H9 (cell line): ENCODE measurements at places on chromosomes 12 and 14.

DNA sequence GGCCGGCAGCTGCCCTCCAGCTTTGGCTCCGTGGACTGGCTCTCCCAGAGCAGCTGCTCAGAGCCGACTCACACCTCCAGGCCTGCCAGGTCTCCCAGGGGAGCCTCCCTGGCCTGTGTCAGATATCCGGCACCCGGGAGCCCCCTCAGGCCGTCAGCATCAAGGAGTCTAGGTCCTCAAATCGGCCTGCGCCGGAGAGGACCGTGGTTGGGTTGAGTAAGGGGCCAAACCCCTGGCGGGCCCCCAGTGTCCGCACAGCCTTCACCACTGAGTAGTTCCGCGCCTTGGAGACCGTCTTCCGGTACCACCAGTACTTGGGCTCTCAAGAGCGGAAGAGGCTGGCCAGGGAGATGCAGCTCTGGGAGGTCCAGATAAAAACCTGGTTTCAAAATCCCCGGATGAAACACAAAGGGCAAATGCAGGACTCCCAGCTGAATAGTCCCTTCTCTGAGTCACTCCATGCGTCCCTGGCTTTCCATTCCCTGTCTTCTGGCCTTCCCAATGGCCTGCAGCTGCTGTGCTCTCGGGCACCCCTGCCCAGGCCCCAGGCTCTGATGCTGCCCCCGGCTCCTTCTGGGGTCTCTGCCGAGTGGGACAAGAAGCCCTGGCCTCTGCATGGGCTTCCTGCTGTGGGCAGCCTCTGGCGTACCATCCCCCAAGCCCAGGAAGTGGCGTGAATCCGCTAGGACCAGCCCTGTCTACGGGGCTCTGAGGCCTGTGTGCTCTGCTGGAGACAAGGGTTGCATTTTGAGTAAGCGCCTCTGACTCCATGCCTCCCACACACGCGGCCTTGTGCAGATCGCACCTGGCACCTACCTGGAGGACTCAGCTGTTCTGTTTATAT lies 245.1 kb upstream of the ATXN7L3B start:
- DNase-seq, result peak; percentile 69

GRCh38 chr14:28635387-28635786 lies 131.2 kb upstream of the FOXG1 start:
- DNase-seq, result no peak

DNA sequence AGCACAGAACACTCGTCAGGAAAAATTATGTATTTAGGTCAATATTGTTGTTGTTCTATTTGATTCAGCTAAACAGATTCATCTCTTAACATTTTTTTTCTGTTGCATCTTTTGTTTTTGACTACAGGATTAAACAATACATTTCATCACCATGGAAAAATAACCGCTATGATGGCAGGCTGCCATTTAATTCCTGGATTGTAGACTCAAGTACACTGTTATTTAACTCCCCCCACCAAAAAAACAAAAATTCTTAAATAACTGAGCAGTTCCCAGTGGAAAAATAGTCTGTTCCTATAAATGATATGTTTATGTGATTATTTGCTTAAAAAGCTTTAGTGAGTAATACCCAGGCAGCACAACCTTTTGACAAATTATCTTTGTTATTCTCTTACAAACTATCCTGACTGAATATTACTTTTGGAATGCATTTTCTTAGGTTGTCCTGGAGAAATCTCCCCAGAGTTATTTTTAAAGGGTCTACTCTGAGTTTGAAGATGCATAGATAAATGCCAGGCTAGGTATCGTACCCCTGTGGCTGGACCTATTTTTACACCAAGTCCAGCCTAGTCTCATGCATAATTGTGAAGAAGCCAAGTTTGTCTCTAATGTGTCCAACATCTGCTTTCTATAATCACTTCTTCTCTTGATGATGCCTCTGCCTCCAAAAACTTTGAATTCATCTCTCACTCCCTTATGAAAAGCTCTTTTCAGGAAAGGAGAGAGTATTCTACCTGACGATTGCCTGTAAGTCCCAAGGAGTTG lies 3.7 kb downstream of the KERA start:
- no peak for DNase-seq

DNA sequence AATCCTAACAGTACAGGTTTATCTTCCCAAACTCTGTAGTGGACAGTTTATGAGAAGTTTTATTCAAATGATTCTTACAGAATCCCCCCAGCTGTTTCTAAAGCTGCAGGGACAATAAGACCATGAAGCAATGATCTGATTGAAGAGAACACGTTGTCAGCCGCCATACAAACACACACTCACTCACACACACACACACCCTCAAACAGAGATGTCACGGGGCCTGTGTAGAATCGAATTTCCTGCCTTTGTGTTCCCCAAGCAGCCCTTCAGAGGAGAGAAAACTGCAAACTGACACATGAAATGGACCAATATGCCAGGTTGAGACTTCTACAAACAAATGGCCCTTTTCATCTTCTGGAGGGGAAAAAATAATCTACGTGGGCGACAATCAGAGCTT lies 80.5 kb upstream of the TBX3 start:
- DNase-seq, result no peak

- no peak for DNase-seq
Measured at GRCh38 chr12:124456652-124457152, 110.7 kb downstream of the NCOR2 start.

- DNase-seq, result no peak
Measured at GRCh38 chr14:74242021-74242779, 3.0 kb downstream of the VSX2 start.

- no peak for DNase-seq
Measured at GRCh38 chr14:71557351-71557750, 374.9 kb upstream of the RGS6 start.

- DNase-seq, result no peak
Measured at GRCh38 chr12:39763071-39763889, 143.7 kb upstream of the ABCD2 start.

- no peak for DNase-seq
Measured at GRCh38 chr14:60616461-60616959, 32.8 kb downstream of the SIX1 start.

- no peak for DNase-seq
Measured at GRCh38 chr12:120039711-120040110, 50.7 kb downstream of the BICDL1 start.

GRCh38 chr14:72828604-72829003 lies 65.3 kb downstream of the DPF3 start:
- no peak for DNase-seq

DNA sequence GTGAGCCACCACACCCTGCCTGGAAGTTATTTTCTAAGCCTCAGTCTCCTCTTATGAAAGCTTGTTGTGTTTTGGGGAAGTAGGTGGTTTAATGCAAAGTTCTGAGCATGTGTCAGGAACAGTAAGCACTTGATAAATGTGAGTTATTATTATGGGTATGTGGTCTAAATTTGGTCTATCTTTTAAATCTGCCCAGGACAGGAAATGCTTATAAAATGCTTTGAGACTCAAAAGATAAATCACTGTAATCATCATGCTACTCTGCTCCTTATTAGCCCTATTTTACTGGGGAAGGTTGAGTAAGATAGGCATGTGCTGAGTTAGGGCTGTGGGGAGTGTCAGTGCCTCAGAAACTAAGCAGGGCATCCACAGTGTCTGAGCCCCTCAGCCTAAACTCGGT lies 13.1 kb upstream of the SRSF5 start:
- DNase-seq, result no peak

DNA sequence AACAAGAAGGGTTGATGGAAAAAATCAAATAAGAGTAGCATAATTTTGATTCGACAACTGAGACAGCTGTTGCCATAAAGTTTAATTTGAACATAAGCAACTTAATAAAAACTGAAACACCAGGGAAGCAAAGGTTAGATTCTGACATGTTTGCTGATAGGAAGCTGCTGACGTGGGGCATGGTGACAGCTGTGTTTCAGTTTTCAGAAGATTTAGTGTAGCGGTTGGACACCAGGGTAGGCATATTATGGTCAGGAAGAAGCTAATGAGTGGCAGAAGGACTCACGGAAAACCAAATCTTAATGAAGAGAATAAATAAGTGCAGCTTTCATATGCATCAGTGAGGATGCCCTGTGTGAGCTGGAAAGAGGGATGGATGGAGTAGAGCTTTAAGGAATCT lies 336.7 kb upstream of the RPL10L start:
- no peak for DNase-seq

DNA sequence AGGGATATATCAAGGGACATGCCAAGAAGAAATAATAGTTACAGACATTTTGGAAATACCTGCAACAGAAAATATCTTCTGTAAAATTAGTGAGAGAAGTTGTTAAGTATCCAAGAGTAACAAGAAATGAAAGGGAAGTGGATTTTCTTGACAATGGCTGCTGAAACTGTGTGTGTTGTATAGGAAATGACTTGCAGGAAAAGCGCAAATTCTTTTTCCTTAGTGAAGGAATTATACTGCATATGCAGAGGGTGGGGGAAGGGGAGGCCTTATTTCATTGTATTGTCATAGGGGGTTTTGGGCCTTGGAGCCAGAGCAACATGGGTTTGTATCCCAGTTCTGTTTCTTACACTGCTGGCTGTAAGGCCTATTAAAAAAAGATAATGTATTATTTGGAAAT lies 84.4 kb upstream of the DDHD1 start:
- DNase-seq, result no peak

DNA sequence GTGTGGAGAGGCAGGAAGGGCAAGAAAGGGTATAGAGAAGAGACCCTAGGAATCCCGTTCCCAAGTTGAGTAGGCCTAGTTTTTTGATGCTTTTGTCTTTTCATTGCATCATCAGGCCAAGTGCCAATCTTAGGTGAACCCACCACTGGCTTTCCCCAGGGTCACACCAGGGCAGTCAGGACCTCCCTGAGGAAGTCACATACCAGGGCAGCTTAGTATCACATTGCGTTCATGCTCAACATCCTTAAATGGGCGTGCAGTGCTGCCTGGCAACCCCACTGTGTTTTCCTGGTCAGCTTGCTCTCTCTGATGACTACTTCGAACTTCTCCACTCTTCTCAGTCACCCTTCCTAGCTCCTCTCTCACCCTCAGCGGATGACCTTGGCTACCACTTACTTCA lies 9.0 kb downstream of the ASIC1 start:
- peak; percentile 79 for DNase-seq

GRCh38 chr12:13472690-13473089 lies 276.2 kb downstream of the EMP1 start:
- DNase-seq, result no peak

DNA sequence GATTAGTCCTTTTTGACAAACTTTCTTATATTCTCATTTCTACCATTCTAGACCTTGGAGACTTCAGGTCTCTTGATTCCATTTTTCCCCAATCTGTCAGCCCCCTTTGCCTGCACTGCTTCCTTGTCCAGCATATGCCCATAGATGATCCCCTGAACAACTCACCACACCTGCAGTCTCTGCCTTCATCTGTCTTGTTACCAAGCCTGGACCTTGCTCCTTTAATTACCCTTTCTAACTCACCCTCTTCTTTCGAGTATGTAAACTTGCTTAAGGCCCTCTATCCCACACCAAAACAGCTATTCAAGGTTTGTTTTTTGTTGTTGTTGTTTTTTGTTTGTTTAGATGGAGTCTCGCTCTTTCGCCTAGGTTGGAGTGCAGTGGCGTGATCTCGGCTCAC lies 9.6 kb downstream of the COX14 start:
- no peak for DNase-seq
